NCI-H524 (cell line): ENCODE measurements at places on chromosomes 5 and 9.

DNA sequence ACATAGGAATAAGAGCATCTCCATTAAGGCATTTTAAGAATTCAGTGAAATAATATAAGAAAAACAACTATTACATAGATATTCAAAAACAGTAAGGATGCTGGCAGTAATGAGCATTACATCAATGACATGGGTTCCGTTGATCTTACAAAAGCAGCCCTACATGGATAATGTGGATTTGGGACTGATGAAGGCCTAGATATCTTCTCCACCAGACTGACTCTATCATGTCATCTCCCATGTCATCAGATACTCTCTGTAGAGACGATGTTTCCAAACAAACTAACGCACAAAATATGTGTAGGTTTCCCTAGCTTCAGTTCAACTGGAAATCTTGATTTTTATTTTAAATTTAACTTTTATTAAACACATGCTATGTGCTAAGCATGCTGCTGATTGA is 3.6 kb downstream of the LURAP1L start:
- DNase-seq: no peak

GRCh38 chr9:116020146-116020545 is 133.4 kb upstream of the PAPPA start:
- DNase-seq: no peak

GRCh38 chr5:66807743-66808142 is 211.6 kb downstream of the MAST4 start:
- peak; percentile 63 for DNase-seq

GRCh38 chr9:136010615-136011361 is 49.6 kb upstream of the UBAC1 start:
- no peak for DNase-seq

GRCh38 chr9:130542457-130543228 is 36.7 kb upstream of the FUBP3 start:
- DNase-seq: no peak

DNA sequence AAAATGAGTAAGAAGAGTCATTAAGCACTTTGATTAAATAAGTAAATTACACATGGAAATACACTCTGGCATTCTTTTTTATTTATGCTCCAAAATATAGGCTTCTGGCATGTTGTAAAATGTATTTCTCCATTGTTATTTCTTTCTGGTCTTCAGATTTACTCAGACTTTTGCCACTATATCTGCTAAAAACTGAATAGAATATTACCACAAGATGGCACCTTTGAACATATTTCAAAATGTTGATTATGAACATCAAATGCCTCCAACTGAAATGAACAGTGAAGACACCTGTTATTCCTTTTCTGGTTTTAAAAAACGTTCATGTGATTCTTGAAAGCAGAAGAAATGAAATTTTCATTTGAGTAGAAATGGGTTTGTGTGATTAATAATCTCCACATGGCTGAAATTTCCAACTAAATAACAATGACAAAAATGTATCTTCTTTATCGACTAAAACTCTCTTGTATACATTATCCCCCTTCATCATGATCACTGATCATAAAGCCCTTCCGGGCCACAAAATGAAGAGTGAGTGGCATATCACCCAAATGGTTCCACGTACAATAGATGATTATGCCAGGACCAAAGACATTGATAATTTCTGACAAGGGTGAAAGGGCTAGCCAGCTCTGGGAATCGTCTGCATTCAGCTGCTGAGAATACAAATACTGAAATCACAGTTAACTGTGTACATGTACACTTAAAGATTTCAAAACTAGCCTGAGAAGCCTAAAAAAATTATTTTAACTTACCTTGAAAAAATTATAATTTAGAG is 23.8 kb downstream of the TYRP1 start:
- DNase-seq: no peak

- DNase-seq: no peak
Measured at GRCh38 chr9:137506702-137507171, 43.5 kb downstream of the PNPLA7 start.

DNA sequence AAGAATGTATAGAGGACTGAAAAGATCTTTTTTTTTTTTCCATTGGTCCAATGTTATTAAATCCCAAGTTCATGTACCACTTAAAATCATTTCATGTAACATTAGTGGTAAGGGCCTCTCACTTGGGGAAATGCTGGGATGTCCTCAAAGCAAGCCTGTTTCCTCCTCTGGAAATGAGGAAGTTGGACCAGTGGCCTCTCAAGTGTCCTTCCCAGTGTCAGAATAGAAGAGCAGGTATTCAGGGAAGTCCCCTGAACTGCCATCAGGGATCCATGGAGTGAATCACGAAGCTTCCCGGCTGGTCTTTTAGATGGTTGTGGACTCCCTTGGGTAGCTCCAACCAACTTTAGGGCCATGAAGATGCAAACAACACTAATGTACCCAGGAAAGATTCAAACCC is 55.2 kb upstream of the AFAP1L1 start:
- DNase-seq: no peak

GRCh38 chr5:170315154-170315553 is 17.6 kb upstream of the LCP2 start:
- no peak for DNase-seq

GRCh38 chr9:8734760-8735159 is 935.2 kb upstream of the DMAC1 start:
- no peak for DNase-seq

DNA sequence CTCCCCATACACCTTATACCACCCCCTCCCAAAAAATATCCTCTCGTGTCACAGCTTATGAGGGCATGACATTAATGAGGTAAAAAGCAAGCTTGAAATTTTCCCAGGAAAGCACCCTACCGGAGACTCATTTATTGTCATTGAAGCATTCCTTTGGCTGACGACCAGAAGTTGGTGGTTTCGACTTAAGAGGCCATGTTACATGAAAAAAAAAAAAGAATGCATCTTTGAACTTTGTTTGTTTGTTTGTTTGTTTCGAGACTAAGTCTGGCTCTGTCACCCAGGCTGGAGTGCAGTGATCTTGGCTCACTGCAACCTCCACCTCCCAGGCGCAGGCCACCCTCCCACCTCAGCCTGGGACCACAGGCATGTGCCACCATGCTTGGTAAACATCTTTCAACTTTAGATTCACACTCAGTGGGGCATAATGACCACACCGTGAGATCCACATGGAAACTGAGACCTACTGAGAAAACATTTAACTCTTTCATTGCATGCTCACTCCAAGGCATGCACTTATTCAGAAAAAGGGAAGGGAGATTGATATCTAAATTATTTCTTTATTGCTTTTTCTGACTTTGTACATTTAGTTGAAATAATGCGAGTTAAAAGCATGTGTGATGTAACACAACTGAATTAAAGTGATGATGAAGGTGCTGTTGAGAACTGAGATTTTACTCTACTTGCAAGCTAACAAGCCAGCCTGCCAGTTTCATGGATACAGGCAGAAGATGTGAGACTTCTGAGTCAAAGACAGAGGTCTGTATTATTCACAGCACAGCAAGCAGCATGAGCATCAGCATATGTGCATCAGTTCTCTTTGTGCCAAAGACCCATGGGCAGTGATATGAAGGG is 5.1 kb upstream of the RAB14 start:
- DNase-seq: no peak

GRCh38 chr5:111603446-111603827 is 91.1 kb upstream of the STARD4 start:
- DNase-seq: no peak

DNA sequence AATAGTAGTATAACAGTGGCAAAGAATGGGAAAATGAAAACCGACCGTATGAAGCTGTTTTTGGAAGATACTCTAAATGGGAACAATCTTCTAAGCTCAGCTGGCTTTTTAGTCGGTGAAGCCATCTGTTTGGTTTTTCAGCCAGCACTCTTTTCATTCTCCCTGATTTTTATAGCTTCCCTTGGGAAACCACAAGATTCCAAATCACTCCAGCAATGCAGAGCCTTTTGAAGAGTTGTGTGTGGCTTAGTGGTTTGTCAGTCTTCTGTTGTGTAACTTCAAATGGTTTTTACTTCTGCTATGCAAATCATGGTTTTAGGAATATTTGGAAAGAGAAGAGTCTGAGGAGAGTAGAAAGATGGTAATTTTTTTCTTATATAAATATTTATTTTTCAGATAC is 180.7 kb downstream of the KDM4C start:
- peak; percentile 33 for DNase-seq

DNA sequence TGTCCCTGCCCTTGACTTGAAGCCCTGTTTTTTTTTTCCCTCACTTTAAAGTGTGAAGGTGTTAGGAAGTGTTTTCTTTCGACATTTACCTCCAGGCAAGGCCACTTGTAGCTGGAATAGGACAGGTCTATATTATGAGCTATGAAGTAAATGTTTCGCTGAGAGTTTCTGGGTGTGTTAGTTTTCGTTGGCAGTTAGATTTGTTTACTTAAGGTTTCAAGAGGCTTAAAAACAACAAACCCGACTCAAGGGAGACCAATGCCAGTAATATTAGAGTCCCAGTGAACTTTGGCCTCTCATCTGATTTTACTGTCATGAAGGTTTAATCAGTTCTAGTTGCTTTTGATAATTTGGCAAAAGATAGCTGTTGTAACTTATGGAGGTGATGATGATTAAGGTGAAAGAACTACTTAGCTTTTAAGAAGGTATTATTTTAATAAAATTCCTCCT is 25.2 kb downstream of the OCLN start:
- no peak for DNase-seq

- no peak for DNase-seq
Measured at GRCh38 chr9:134968823-134969090, 51.0 kb upstream of the FCN1 start.

- DNase-seq: no peak
Measured at GRCh38 chr5:62538017-62538942, 40.3 kb upstream of the LRRC70 start.

DNA sequence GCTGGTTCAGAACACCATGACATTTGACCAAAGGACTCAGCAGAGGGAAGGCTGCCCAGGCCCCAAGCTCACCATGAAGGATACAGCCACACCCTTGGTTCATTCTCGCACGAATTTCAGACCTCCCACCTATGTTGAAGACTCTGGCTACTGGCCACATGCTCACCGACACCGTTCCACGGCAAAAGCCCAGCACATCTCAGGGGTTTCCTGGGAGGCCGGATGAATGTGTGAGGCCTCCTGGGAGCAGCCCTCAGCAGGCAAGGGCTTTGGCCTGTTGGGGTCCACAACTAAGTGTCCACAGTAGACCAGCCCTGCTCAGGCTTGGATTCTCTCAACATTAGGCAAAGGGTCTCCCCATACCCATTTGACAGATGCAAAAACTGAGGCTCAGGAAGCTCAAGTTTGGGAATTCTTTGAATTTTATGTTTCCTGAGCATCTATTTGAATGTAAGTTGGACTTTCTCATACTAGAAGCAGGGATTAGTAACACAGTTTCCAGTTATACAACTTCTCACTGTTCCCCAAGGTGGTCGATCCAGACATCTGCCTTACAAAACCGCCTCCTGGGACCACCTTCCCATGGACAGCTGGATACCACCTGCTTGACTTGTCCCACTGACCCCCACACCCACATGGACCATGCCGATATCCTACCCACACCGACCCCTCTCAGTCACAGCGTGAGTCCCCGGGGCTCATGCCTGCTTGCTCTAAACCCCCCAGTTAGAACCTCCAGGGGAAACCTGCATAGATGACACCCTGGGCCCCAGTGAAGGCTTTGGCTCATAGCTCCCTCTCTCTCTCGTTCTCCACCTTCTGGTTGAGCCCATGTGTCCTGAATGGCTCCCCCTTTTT is 27.9 kb downstream of the CCT5 start:
- no peak for DNase-seq

GRCh38 chr9:131125038-131125287 is 423 bp upstream of the NUP214 start:
- no peak for DNase-seq

- DNase-seq: no peak
Measured at GRCh38 chr9:125902214-125902613, 155.0 kb downstream of the PBX3 start.

DNA sequence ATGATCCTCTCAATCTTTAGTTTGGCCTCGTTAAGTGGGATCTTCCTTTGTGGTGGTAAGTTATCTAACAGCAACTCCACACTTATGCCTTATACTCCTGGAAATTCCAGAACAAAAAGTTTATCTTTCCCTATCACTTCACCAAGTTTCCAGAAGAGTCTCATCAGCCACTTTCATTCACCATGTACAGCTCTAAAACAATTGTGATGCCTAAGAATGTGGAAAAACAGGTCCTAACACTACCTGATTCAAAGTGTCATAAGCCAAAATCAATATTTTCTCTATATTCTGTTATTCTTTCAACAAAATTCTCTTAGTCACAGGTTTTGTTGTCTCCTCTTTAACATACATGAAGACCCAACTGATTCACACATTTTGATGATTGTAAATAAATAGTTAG is 342.4 kb upstream of the TYRP1 start:
- no peak for DNase-seq

DNA sequence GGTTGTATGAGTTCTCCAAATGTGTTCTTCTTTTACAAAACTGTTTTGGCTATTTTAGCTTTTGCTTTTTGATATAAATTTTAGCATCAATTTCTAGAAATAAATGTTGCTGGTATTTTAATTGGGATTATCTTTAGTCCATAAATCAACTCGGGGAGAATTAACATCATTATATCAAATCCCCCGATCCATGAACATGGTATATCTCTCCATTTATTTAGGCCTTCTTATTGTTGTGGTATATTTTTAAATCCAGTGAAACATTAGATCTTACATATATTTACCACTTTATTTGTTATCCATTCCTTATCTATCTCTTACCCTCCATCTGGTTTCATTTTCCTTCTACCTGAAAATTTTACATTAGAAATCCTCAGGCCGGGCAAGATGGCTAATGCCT is 7.3 kb upstream of the CDKN2AIPNL start:
- DNase-seq: no peak

DNA sequence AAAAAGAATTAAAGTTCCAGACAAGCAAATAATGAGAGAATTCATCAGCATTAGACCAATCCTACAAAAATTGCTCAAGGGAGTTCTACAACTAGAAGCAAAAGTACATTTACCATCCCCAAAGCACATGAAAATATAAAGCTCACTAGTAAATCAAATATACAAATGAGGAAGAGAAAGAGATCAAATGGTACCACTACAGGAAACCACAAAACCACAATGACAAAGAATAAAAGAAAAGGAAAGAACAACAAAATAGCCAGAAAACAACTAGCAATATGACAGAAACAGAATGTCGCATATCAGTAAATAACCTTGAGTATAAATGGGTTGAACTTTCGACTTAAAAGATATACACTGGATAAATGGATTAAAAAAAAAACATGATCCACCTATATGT is 739.0 kb downstream of the DTWD2 start:
- DNase-seq: no peak

GRCh38 chr5:10533226-10533625 is 30.6 kb upstream of the ANKRD33B start:
- DNase-seq: peak; percentile 62

DNA sequence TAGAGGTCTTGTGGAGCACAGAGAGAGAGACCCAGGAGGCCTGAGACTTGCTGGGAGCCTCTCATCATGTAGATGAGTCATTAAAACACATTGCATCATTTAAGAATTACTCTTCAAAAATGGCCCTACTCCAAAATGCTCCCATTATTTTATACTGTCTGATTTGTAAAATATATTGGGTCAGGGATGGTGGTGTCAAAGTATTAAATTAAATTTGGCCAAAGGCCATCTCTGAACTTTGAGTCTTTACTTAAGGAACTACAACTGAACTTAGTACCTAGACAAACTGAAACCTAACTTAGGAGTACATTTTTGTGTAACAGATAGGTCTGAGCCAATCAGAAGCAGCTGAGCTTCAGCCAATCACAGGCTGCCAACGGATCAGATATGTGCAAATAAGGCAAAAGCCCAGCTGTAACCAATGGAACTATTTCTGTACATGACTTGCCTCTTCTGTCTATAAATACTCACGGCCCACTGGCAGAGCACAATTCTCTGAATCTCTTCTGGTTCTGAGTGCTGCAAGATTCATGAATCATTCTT is 657.2 kb downstream of the TLE1 start:
- no peak for DNase-seq

- DNase-seq: no peak
Measured at GRCh38 chr9:108953983-108954574, 19.9 kb downstream of the ABITRAM start.
